ENCODE measurements at places on chromosomes 2 and 18.

DNA sequence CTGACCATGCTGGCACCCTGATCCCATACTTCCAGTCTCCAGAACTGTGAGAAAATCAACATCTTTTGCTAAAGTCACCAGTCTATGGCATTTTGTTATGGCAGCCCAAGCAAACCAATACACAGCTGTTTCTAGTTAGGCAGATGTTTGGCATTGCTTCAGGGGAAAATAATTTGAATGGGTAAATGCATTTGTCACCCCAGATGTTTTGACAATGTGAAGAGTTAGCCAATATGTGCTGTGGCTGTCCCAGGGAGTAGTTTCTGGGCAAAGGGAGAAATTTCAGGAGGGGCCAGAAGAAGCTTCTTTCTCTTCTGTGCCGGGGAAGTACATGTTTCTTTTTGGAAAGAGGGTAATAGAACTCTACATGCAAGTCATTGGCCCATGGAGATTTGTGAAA is 619.0 kb downstream of the SLC4A3 start:
- no peak for DNase-seq

DNA sequence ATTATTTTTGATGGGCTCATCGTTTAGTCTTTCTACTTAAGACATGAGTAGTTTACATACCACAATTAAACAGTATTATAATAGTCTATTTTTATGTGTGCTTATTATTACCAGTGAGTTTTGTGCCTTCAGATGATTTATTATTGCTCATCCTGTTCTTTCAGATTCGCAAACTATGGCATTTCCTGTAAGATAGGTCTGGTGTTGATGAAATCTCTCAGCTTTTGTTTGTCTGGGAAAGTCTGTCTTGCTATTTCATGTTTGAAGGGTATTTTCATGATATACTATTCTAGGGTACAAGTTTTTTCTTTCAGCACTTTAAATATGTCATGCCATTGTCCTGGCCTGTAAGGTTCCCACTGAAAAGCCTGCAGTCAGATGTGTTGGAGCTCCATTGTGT is 101.3 kb downstream of the DNAH7 start:
- no peak for DNase-seq

- DNase-seq, result no peak
Measured at GRCh38 chr2:150925611-150926010, 336.1 kb downstream of the RBM43 start.

DNA sequence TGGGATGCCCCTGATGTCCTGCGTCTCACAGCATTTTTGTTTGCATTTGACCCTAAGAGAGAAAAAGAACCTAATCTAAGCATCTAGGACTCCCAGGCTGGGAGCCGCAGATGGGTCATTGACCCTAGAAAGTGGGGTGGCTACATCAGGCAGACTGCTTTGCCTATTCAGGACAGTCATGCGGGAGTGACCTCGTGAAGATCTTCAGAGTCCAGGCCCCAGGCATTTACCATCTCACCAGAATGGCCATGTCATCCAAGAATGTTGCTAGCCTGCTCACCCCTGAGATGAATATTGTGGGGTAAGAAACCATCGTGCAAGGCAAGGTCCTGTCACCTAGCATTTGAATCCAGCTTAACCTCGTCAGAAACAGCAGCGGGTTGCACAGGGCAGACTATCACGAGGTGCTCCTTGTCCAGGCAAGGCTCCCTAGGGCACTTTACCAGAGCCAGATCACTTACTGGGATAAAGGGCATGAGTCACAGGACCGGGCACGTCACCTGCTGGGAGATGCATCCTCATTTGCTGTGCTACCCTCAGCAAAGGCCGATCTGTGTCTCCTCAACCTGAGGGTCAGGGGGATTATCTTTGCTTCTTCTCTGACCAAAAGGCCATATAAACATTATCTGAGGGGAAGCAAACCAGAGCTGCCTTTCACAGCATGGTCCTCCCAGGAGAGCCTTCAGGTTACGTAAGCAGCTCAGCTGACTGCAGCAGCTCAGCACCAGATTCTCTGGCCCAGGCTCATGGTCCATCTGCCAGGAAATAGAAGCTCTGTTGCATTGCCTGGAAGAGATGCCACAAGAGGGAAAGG is 162.3 kb downstream of the ACKR3 start:
- no peak for DNase-seq

DNA sequence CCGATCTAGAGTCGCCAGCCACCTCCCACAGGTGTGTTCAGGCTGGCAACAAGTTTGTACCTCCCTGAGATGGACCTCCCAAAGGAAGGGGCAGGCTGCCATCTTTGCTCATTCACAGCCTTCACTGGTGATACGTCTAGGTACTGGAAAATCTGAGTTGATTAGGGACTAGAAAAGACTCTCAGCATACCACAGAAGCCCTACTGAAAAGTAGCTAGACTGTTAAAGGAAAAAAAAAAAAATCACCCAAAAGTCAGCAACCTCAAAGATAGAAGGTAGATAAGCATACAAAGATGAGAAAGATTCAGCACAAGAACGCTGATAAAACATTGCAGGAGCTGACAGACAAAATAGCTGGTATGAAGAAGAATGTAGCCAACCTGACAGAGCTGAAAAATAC is 128.6 kb upstream of the WDR75 start:
- no peak for DNase-seq

GRCh38 chr2:196441527-196441926 is 198.0 kb upstream of the CCDC150 start:
- DNase-seq, result peak; percentile 49

GRCh38 chr2:192068966-192069365 is 125.8 kb downstream of the TMEFF2 start:
- DNase-seq, result no peak

GRCh38 chr2:45207101-45207500 is 197.8 kb upstream of the SIX2 start:
- no peak for DNase-seq

DNA sequence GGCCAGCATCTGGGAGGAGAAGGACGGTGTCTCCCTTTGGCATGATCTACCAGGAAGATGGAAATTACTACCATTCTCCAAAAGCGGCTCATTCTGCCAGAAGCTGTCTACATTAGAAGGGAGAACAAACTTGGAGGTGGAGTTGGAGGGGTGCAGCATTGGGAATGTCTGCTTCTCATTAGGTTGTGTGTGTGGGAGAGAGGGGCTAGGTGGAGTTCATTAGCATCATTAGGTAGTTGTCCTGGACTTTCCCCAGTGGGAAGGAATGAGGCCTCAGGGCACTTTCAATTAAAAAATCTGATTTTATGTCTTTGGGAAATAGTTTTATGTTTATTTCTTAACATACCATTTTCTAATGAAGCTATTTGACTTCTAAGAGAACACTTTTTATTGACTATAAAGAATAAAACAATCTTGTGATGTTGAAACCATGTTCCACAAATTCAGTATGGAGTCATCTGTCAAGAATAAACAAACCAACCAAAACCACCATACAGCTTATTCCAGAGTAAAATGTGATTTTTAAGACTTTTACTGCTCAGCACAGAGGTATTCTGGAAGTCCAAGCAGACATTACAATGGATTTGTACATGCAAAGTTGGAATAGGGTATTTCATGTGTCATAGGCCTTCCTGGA is 60.6 kb downstream of the VAPA start:
- no peak for DNase-seq

GRCh38 chr2:37666772-37667171 is 4.7 kb downstream of the CDC42EP3 start:
- no peak for DNase-seq

DNA sequence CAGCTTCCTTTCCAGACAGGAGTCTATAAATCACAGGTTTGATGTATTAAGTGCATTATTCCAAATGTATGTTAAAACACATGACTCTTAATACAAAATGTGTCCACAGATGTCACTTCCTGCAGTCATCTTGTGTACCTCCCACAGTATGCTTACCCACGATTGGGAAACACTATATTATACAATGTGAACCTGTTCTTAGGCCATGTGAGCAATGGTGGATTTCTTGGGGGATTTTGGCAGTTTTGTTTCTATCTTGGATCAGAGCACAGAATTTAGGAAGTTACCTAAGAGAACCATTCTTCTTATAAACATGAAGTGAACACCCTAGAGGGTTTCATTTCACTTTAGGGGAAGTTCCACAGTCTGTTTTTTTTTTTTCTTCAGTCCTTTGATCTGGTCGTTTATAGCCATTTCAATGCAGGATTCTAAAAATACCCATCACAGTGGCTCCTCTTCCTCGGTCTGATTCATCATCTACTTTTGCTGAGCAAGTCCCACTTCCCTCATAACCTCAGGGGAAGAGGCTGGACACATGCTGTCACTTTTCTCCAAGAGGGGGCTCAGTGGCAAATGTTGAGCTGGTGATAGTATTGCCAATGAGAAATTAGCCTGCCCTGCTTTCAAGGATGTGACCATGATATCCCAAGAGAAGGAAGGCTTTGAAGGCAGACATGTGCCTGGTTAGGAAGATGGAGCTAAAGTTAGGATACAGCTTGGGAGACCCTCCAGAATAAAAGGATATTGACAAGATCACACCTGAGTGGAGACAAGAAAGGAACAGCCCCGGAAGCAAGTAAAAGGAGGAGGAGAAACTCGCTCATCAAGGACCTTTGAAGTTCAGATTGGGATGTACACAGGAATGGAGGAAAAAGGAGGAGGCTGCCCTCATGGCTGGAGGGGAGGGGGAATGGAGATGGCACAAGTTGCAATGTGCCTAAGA is 22.6 kb downstream of the PLEK start:
- DNase-seq, result peak; percentile 54

GRCh38 chr18:677951-678381 is 20.5 kb downstream of the TYMS start:
- no peak for DNase-seq

GRCh38 chr2:242011167-242011513 is 141.6 kb downstream of the RTP5 start:
- no peak for DNase-seq

DNA sequence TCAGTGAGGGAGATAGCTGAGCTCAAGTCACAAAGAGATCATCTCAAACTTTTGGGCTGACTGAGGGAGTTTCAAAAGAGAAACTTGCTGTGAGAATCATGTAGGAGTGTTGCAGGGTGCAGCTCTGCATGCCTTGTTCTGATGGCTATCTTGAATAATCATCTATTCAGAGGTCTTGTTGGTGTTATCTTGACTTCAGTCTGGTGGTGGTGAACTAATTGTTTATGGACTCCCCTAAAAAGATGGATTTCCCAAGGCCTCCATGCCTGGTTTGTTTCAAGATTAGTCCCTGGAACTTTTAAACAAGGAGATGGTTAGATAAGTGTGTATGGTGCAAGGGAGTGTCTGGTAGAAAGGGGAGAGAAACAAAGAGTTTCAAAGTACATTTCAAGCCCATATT is 29.8 kb downstream of the SLC39A6 start:
- no peak for DNase-seq

- DNase-seq, result peak; percentile 89
Measured at GRCh38 chr2:9813312-9814128, 29.8 kb upstream of the TAF1B start.

DNA sequence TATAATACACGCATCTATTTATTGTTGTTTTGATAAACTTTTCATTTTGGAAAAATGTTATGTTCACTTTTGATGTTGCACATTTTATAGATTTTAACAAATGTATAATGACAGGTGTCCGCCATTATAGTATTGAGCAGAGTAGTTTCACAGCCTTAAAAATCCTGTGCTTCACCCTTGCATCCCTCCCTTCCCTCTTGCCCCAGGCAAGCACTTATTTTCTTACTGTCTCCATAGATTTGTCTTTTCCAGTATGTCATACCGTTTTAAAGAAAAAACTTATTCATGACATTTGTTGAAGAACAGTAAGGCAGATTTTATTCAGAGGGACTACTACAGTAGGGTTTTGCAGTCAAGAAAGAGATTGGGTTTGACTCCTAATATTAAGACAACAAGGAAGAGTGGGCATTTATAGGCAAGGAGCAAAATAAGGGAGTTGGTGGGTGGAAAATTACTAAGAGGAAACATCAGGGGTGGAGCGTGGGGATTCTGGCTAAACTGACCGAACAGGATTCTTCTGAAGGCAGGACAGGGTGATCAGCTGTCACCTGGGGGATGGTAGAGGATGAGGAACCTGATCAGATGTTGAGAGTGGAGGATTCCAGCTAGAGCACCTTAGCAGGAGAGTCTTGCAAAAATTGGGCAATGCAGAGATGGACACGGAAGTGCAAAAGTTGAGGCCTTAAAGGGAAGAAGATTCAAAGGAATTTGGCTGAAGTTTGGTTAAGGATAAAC is 108.8 kb downstream of the NCK2 start:
- no peak for DNase-seq

GRCh38 chr18:30439174-30439573 is 603.4 kb downstream of the DSC3 start:
- DNase-seq, result no peak

DNA sequence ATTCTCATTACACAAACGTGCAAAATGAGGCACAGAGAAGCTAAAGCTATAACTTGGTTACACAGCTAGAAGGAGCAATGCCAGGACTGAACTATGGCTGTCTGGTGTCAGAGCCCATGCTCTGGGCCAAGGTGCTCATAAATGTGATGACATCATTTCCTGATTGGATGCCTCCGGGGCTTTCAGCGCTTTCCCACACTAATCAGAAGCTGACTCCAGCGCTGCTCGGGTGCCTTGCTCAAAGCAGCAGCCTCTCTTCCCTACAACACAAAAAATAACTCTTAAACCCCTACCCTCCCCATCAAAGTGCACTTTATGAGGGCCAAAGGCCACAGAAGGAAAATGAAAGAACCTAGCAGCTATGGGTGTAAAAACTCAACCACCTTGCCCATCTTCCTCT is 90.7 kb downstream of the STK39 start:
- DNase-seq, result no peak

DNA sequence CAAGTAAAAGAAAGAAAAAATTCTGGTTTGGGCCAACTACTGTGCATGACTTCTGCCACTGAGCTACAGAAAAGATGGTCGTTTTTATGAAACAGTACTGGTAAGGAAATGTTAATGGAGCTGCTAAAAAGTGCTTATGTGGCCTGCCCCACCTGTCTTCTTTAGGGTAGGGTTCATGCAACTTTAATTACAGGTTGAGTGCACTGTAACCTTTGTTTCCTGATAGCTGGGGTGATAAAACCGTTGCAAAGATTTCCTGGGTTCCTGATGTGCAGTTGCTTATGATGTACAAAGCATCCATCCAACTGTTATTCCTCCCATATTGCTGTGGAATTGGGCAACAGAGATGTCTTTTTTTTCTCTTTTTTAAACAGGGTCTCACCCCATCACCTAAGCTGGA is 34.3 kb upstream of the PUM2 start:
- DNase-seq, result no peak

GRCh38 chr2:215397632-215398341 is 38.1 kb downstream of the FN1 start:
- DNase-seq, result no peak

- DNase-seq, result no peak
Measured at GRCh38 chr2:99470957-99471356, 18.9 kb downstream of the REV1 start.

All from GM13976 (cell line).